NCI-H146 (cell line): ENCODE measurements at places on chromosomes 13 and 19.

DNA sequence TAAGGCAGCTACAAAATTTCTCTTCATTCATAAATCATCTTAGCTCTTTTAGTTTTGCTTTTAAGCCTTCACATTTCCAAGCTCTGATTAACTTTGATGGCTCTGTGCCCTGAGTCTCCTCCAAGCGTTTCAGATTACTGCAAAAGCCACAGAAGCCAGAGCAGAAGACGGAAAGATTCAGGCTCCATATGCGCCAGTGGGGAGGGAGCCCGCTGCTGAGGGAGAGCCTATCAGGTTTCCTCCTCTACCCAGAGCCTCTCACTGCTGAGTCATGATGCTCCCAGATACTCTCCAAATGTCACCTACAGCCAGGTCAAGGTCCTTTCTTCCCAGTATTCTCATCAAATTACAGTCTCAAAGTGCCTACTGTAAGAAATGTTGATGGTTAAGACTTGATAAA is 193.6 kb downstream of the RAP2A start:
- no peak for DNase-seq

- DNase-seq, result no peak
Observed at GRCh38 chr13:30898678-30899241, 7.3 kb upstream of the MEDAG start.

DNA sequence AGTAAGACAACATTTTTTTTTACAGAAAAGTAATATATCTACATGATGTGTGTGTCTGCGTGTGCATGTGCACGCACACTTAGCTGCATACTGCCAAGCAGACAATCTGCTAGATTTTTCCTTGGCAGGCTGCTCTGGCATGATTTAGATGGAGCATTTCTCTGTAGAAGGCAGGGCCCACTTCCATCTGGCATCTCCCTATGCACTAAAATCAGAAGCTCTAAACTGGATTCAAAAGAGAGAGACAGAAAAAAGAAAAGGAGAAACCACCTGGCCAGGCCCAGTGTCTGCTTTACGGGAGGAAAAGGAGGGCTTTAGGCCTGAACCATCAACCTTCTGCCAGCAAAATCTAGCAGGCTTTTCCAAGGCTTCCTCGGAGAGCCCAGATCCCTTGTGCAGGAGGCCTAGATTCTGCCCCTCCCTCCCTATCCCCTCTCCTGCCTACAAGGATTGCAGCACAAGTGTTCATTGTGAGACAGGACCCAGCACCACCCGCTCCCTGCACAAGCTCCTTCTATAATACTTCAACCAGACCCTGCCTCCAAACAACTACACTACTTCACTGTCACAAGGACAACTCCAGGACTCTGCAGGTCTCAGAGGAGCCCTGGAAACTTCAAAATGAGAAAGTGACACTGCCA is 99.3 kb downstream of the DOCK9 start:
- no peak for DNase-seq

GRCh38 chr13:36555151-36555986 is 118.5 kb upstream of the SERTM1 start:
- DNase-seq, result no peak

DNA sequence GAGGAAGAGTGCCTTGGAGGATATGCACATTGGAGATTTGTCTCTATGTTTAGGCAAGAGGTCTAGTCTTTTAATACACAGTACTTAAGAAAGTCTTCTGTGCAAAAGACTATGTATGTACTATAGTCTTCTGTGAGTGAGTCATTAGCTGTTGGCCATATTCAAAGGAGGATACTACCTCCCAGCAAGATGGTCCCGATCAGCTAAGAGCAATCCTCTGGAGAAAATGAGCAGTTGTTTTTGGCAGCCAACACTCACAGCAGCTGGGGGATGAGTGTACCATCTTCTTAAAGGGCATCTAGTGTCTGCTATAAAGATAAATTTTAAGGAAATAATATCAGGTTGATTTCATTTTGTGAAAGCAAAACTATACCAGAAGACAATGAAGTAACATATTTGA is 487.8 kb downstream of the KCTD12 start:
- no peak for DNase-seq

DNA sequence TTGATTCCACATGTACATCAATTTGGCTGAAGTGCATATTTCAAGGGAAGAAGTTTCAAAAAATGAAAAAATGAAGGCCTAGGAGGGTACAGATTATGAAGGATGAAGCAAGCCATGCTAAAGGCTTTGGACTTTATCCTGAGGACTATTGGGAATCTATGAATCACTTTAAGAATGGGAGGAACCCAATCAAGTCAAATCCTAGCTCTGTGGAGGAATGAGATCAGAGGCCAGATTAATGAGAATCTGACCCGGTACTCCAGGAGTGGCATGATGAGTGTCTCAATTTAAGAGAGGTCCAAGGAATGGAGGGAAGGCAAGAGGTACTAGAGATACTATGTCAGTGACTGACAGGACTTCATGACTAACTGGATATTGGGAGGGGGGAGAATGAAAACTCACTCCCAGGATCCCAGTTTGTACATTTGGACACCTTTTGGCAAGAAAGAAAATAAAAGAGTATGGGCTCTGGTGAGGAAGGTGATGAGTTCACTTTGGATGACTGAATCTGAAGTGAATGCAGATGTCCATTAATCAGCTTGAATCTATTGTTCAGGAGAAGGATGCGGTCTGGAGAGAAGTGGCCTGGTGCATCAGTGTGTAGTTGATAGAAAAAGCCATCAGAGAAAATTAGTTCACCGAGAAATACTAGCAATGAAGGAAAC is 349.0 kb downstream of the EFNB2 start:
- DNase-seq, result no peak

DNA sequence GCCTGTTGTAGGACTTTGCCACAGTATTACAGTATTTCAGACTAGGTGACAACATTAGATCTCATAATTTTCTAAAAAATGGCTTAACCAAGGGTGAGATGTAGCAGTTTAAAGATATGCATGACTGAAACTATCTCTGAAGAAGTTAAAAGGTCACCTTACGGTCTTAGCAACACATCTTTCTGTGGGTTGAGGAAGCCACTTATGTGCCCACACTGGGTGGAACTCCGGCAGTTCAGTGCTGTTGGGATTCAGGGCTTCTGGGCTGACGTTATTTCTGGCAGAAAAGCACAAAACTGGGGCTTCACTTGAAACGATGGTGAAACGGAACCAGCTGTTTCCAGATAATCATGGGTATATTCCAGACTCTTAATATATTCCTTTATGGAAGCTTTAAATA is 697.3 kb downstream of the PCDH9 start:
- no peak for DNase-seq

DNA sequence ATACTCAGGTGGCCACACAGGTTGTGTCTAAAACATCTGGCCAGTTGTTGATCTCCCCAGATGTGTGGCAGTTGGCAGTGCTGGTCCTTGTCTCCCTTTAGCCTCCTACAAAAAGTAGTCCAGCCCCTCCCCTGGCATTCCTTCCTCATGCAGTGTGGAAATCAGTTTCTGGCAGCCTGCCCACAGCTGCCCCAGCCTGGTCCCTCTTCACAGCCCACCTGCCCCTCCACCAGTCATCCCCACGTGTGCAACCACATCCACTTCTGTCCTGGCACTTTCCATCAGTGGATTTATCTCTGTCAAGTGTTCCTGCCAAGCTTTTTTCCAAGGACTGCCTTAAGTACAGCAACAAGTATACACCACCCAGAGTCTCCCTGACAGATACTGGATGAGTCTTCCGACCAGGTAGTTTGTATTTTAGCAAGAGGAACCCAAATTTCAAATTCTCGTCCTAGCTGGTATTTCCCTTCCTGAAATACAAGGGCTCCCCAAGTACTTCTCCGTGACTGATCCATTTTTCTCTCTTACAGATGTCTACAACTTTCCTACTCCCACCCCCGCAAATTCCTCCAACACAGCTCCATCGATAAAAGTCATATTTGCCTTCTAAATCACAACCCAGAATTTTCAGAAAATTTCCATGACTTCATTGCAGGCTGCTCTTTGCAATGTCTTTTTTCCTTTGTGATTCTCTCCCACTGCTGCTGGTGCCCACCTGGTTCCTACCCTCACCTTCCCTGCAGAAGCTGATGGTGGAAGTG is 313.5 kb downstream of the FOXO1 start:
- no peak for DNase-seq

- peak; percentile 21 for DNase-seq
Observed at GRCh38 chr19:38647966-38648768, 718 bp downstream of the ACTN4 start.

DNA sequence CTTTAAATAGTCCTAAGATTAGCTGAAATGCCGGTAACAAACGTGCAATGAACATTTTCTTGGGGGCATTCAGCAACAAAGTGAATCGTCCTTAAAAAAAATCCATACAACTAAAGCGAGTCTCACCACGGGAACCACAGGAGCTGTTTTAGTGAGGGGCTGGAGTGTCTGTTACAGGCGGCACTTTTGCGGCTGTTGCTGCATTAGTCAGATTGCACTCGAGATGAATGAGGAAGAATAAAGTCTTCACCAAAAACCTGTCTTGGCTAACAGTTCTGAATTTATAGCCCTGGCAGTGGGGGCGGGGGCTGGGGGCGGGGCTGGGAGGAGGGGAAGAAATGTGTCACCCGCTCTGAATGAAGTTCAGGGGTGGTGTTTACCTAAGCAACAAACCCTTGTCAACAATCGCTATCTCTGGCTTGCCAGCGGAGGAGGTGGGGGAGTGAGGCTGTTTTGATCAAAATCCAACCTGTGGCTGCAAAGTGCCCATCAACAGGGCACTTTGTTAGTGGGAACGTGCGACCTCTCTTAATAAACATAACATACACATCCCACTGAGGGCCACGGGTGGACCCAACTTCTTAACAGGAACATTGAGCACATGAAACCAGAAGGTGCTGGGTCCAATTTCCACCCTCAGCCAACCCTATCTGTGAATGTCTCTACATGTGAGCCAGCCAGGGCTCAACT is 44.5 kb downstream of the RFX2 start:
- DNase-seq, result peak; percentile 27

GRCh38 chr13:47372751-47373150 is 475.9 kb upstream of the HTR2A start:
- no peak for DNase-seq

DNA sequence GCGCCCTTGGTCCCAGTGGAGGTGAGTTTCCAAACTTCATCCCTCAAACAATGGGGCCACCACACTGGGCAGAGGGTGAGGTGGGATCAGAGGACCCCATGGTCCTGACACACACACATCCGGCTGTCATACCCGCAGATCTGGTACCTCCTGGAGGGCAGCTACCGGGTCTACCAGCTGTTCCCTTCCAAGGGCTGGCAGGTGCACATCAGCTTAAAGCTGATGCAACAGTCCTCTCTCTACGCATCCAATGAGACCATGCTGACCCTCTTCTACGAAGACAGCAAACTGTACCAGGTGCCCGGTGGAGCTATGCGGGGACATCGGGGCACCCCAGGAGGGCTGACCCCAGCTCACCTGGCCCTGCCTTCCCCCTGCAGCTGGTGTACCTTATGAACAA is 14.0 kb upstream of the PSMD8 start:
- peak; percentile 71 for DNase-seq

DNA sequence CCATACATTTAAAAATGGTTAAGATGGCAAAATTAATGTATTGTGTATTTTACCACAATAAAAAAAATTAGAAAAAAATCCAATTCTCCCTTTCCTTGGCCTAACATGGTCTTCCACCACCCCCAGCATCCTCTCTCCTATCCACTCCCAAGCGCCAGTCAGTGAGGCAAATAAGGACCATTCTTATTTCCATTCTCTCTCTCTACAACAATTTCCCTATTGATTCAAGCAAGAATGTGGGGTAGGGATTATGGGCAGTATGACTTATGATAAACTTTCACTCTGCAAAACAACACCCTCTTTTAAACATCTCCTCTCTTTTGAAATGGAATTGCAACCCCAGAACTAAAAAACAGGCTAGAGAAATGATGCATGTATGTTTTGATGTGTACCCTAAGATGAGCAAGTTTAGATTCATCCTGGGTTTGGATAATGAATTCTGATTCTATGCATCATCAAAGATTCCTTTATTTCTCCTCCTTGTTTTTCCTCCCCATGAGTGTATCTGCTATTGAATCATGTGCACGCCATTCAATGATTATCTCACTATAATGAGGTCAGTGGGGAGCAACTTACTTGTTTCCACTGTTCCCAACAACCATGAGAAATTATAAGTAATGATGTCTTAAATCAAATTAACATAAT is 3.5 kb downstream of the STARD13 start:
- DNase-seq, result no peak

DNA sequence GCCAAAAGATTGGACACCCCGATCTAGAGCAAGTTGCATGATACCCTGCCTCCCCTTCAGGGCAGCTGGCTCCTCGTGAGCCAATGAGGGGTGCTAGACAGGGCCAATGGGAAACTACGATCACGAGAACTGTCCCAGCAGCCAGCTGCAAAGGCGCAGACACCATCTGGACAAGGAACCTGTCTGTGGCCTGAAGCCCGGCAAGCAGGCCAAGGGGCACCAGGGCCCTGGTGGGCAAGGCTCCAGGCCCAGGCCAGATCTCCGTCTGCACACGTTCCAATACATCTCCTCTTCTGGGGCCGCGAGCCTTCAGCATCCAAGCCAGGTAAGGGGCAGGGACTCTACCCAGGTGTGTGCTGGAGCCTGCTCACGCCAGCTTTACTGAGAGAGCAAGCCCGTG is 20.2 kb downstream of the MED26 start:
- no peak for DNase-seq

DNA sequence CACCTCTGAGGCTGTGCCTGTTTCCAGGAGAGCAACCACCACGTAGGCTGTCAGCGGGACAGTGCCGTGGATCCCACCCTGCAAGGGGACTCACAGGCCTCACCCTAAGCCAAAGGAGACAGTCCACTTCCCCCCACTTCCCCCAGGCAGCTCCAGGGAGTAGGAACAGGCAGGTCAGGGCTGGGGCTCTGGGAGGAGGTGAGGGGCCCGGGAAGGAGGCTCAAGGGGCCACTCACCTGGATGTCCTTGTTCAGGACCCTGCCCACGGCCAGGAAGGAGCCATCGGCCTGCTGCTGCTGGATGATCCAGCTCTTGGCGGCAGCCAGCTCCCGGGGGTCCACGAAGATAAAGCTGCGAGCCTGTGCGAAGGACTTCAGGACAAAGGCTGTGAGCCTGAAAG is 25.6 kb downstream of the F2RL3 start:
- no peak for DNase-seq

GRCh38 chr19:57377498-57378146 is 12.0 kb upstream of the ZNF548 start:
- DNase-seq, result no peak

DNA sequence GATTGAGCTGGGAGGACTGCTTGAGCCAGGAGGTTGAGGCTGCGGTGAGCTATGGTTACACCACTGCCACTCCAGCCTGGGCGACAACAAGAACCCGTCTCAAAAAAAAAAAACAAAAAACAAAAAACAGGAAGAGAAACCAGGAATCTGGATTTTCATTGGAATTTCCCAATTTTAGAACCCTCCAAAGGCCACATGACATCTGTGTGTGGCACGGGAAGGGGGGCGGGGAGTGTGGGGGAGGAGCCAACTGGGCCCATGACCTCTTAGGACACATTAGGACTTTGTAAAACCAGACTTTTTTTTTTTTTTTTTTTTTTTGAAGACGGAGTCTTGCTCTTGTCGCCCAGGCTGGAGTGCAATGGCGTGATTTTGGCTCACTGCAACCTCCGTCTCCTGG is 21.2 kb upstream of the MYDGF start:
- DNase-seq, result no peak

GRCh38 chr19:2180114-2180513 is 16.4 kb downstream of the DOT1L start:
- DNase-seq, result no peak
